CD8-positive, alpha-beta T cell (primary cell): ENCODE measurements at places on chromosomes 7 and 10. TPM values are rescaled to one million over a fixed set of nuclear protein-coding genes. Genes with fewer than 3 reads are reported as not detected.

DNA sequence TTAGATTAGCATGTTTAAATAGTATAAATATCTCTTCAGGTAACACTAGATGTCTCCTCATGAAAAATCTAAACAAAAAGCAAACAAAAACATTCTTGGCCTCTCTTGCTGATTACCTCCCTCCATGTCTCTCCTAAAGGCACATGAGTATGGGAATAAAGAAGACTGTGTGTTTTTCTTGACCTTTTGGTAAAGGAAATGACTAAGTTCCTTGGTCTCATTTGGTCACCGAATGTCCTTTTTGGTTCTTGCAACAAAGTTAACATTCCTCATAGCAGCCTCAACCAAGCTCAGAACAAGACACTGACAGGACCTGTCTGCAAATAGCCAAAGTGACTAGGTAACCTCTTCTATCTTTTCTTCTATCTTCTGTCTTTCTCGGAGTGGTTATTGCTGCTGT lies 35.5 kb downstream of the POM121L12 start:
- DNase-seq = no peak

GRCh38 chr10:102040305-102041050 lies 15.5 kb downstream of the ARMH3 start:
- no peak for DNase-seq

DNA sequence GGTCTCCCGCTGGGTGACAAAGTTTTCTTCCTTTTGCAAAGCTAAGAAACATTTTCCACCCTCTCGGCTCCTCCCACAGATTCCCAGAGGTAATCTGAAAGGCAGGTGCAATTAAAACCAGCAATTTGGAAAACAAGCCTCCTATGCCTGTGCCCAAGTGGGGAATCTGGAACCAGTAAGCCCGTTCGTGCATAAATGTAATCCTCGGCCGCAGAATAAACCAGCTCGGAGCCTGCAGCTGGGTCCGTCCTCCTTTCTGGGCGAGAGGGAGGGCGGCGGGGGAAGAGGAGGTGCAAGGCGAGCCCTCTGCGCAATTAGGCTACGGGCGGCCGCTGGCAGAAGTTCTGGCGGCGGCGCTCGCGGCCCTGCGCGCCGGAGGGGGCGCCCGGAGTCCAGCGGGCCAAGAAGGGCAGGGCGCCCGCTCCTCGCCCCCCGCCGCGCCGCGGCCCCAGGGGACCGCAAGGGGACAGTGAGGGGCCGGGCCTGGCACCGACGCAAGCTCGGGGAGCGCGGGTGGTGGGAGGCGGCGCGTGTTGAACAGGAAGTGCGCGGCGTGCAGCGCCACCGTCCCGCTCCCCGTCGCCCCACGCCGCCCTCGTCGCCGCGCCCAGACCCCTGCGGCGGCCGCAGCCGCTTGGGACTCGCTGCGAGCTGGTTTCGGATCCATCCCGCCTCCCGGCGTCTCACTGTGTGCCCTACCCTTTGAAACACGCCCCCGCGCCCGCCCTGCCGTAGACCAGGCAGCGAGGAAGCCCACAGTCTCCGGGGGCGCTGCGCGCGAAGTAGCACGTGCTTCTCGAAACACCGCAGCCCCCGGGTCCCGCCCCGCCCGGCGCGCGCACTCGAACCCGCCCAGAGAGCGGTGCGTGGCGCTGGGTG lies at the start of gene PRKAG2:
Gene PRKAG2, minus strand, starts transcription at position 217 of the 879 bp plus-strand sequence. CDS start 495 bp downstream, outside the sequence.
- DNase-seq = peak; percentile 82

DNA sequence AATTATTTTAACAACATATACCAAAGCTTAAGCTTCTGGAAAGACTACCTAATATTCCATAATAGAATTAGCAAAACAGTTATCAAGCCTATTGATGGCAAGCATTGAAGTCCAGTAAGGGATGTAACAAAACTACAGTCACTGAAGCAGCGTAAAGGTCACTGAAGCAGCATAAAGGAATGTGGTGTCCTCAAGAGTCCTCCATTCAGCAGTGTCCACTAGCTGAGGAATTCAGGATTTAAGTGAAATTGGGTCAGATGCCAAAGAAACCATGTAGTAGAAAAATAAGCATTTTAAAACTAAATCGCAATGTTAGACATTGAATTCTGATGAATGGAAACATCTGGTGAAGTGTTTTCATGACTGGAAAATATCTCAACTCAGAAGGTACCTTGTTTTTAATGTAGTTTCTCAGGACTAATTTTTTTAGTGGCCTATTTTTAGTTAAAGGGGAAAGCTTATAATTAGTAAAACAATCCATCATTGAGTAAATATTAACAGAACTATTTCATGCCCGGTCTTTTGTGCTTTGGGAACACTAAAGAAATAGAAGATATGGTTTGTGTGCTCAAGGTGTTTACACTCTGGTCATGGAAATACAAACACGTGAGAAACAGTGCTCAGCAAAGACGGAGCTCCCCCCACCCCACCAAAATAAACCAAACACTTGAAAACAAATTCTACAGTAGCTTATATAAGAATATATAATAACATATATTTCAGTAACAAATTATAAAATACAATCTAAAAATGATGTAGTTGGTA lies 121.4 kb downstream of the CDK14 start:
- DNase-seq = no peak

- no peak for DNase-seq
Measured at GRCh38 chr7:138527746-138528223, 67.7 kb downstream of the TRIM24 start.

DNA sequence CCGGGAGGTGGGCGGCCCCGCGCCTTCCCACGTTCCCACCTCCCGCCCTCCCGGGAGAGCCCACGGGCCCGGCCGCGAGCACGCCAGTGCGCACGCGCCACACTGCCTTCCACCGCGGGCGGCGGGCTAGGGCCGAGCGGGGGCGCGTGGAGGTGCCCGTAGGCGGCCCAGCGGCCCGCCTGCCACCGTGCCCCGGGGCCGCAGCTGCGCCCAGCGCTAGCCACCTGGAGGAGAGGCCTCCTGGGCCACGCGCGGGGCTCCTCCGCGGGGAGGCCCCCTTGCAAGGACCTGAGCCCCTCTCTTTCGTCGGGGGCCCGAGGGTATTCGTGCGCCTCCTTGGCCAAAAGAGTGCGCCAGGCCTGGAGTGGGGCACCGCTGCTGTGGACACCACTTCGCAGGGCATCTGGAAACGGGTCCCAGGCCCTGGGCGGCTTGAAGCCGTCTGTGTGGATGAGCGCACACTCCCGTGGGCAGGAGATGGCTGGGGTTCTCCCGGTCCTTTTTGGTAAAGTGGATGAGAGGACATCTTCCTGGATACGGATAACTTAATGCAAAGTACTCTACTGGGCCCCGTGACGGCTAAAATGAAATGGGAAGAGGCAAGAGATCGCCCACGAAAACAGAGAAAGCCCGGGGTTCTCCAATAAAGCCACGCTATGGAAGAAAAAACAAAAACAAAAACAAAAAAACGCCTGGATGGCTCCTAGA lies 9.0 kb upstream of the EBF3 start:
- no peak for DNase-seq

GRCh38 chr7:64884085-64884912 lies 18.8 kb upstream of the ZNF273 start:
- DNase-seq = no peak

The RBP4 gene
- not detected for total RNA-seq

The TNS3 gene
- total RNA-seq = 0.33 TPM

The PON3 gene
- not detected for total RNA-seq

The SYT15B gene
- not detected for total RNA-seq

The ELAPOR2 gene
- total RNA-seq = 5.1 TPM

The RNF133 gene
- total RNA-seq = not detected

The SFRP5 gene
- 3.6 TPM for total RNA-seq
